Common myeloid progenitor, CD34-positive (primary cell): ENCODE measurements at places on chromosomes 12 and 14.

GRCh38 chr14:28130610-28131284 is 635.8 kb upstream of the FOXG1 start:
- DNase-seq: no peak

- no peak for DNase-seq
Measured at GRCh38 chr12:101027200-101027599, 182.8 kb downstream of the SLC5A8 start.

DNA sequence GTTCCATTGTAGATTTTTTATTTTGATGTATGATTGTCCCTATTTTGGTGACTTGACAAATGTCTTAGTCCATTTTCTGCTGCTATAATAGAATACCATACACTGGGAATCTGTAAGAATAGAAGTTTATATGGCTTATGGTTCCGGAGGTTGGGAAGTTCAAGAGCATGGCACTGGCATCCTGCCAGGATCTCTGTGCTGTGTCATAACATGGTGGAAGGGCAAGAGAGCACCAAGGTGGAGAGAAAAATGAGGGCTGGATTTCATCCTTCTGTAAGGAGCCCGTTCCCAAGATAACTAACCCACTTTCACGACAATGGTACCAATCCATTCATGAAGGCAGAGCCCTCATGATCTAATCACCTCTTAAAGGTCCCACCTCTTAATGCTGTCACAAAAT is 176.7 kb downstream of the TMEM132D start:
- DNase-seq: no peak

- DNase-seq: no peak
Measured at GRCh38 chr12:113359133-113359938, 949 bp downstream of the PLBD2 start.

DNA sequence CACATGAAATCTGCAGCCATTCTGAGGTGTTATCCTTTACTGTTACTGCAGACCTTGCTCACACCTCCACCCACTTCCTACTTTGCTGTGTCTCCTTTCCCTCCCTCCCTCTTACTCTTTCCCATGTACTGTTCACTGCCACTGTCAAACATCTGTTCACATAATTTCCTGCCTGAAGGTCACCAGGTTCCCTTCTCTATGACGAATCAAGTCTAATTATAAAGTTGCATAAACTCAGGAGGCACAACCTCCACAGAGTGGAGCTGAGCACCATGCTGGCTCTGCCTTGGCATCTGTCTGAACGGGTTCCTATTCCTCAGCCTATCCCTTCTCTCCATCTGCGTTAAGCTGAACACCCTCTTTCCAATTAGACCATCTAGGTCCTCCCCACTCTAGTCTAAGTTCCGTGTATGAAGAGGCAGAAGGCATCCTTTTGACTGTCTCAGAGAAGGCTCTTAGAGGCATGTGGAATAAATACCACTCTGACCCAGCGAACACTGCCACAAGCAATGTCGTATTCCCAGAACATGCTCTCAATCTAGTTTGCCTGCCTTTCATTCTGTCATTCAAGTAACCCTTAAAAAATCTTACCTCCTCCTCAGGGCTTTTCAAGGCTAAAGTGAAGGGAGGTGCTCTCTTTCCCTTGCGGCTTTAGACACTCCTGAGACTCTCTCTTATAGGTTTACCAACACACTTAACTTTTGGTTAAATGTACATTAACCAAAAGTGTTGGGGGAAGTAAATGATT is 48.7 kb downstream of the ACADS start:
- DNase-seq: peak; percentile 89

DNA sequence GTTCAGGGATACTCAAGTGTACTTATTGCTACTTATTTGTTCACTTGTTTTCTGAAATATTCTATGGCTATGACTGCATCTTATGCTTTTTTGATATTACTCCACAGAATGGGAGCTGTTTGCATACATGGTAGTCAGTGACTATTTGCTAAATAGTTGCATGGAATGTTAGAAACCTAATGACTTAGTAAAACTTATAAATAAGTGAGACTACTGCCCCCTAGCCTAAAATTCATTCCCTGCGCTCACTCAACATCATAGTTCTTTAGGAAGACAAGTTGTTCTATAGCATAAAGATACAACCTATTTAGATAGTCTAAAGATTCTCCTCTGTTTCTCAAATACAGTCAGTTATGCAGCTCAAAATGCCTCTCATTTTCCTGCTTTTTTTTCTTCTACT is 305.5 kb downstream of the CEP128 start:
- no peak for DNase-seq

- peak; percentile 73 for DNase-seq
Measured at GRCh38 chr14:49972131-49972671, 79.3 kb downstream of the ARF6 start.

DNA sequence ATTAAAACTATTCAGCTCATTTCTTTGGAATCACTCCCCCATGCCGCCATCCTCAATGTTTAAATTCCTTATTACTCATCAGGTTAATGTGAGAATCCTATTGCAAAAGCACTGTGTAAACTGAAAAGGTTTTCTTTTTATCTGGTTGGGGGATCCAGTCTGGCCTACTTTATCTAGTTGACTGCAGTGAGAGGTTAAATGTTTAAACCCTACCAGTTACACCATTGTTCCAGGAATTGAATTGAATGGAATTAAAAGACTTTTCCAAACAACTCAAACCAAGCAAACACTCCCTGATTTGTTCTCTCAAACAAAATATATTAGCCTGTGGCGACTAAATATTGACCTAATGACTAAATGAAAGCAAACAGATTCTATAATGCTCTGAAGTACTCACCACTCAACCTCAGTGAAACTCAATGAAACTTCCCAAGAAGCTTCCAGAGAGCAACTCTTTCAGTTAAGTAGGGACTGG is 100.5 kb downstream of the VEZT start:
- no peak for DNase-seq

DNA sequence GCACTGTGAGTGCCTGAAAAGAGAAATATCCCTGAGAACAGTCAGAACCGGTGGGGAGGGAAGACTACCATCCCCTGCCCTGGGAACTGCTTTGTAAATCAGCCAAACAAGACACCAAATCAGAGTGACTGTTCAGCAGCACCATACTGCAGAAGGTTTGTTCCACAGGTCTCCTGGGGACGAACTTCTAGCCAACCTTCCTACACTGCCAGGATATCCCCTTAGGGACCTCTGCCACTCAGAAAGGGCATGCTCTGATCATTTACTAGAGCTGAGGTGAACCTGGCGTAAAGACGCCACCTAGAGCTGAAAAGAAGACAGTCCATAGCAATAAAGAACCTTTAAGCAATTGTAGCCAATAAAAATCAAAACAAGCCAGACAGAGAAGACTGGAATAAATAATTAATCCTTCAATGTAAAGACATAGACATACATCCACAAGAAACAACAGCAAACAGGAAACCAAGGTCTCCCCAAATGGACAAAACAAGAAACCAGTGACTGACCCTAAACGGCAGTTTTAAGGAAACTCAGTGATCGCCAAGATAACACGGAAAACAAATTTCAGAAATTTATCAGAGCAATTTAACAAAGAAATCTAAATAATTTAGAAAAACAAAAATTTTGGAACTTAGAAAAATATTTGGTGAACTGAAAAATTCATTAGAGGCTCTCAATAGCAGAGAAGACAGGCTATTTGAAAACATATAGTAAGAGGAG is 228.1 kb upstream of the AMIGO2 start:
- peak; percentile 80 for DNase-seq

- no peak for DNase-seq
Measured at GRCh38 chr12:56040963-56041551, 661 bp upstream of the RPS26 start.

- peak; percentile 80 for DNase-seq
Measured at GRCh38 chr12:124992874-124993625, 395 bp upstream of the BRI3BP start.

GRCh38 chr14:54566410-54567223 is at the start of gene SAMD4A:
Gene SAMD4A (plus strand): TSS chr14:54567128. CDS start chr14:54567917, 789 bp downstream.
- DNase-seq: peak; percentile 85

DNA sequence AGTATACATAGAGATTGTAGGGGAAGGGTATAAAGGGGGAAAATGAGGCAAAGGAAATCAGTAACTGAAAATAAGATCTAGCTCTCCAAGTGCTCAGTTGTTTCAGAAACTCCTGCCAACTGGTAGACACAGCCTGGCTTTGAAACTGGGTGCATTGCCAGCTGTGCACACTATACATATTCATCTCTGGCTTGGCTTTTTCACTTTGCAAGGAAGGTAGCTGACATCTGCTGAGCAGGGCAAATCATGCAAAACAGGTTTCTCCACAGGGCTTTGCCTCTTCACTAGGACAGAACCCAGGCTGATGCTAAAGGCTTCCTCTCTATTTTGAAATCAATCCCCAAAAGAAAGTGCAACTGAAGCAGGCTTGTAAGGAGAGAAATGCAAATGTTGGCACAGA is 101.5 kb downstream of the HELB start:
- no peak for DNase-seq

DNA sequence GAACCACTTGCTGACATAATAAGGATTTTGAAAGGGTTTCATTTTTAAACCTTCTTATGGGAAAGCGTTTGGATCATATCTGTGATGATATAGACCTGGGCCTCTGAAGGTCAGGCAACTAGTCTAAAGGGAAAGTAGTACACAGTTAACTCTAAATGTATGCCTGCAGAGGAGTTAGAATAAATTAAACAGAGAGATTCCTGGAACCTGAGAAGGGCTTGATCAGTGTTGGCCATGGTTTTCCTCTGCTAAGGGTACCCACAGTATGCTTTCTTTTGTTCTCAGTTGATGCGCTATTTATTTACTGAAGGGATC is 14.4 kb upstream of the POLR3B start:
- DNase-seq: no peak

DNA sequence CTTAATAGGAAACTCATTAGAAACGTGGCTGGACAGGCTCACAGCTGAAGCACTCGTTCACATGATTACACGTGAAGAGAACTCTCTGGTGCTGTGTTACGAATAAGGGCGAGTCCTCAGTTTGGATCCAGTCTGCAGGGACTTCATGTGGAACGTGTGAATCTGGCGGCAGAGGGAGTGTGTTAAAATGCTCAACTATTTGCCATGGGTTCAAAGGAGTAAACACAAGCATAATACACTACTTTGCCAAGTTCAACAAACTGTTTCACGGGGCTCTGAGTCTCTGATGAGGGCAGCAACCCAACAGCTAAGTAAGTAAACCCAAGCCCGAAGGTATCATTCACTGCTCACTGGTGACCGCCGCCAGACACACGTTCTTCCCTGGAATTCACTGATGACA is 42.4 kb downstream of the NUAK1 start:
- no peak for DNase-seq

DNA sequence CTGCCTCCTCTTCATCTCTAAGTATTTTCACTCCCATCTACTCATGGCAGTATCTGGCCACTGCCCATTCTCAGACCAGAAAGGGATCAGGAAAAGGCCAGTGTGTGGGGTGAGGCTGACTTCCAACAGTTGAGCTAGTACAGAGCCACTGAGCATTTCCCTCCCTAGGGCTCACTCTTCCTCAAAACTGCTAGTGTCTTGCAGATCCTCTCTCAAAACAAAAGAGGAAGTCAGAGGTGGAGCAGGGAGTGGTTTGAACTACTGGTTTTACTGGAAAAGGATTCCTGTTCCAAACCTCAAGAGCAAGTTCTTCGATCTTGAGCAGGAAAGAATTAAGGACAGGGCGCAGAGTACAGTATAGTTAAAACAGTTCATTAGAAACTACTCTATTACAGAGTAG is 11.7 kb upstream of the RNASE10 start:
- peak; percentile 44 for DNase-seq
